ENCODE measurements at places on chromosomes 6 and 20.

GRCh38 chr20:61126369-61127195 is 125.5 kb upstream of the CDH4 start:
- DNase-seq: no peak

- DNase-seq: no peak
Measured at GRCh38 chr6:81933608-81934051, 181.1 kb upstream of the TENT5A start.

- DNase-seq: no peak
Measured at GRCh38 chr6:166598441-166599138, 12.1 kb upstream of the RAMACL start.

DNA sequence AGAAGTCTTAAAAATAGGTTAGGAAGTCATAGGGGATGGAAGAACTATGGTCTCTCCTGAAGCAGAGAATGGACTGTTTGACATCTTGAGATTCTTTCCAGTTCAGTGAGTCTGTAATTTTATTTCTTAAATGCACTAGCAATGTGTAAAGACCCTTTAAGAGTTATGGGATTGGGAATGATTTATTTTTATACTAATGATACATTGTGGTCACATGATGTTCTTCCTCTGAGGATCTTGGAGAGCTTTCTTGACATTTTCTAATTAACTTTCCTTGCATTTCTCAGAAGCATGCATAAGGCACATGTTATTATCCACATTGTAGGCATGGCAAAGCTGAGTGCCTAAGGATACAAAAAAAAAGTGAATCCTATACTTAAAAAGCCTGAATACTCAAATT is 507.6 kb upstream of the NRSN1 start:
- no peak for DNase-seq

- DNase-seq: no peak
Measured at GRCh38 chr6:84329516-84329915, 102.1 kb upstream of the CEP162 start.

- DNase-seq: no peak
Measured at GRCh38 chr20:61373055-61373399, 121.0 kb downstream of the CDH4 start.

GRCh38 chr6:29071831-29072723 is 15.0 kb downstream of the OR2B3 start:
- DNase-seq: no peak

DNA sequence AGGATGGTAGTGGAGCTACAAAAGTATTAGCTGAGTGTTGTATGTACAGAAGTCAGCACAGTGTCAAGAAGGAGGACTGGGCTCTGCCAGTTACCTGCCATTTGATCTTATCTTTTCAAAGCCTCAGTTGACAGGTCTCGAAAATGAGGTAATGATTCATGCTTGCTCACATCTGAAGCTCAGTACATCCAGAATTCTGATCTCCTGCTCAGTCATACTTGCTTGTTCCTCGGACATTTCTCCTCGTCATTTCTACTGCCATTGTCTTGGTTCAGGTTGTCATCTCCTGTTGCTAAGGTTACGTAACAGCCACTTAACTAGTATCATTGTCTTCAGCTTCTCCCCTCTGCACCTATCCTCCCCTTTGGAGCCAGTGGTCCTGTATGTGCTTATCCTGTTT is 89.5 kb downstream of the SLX4IP start:
- DNase-seq: no peak

DNA sequence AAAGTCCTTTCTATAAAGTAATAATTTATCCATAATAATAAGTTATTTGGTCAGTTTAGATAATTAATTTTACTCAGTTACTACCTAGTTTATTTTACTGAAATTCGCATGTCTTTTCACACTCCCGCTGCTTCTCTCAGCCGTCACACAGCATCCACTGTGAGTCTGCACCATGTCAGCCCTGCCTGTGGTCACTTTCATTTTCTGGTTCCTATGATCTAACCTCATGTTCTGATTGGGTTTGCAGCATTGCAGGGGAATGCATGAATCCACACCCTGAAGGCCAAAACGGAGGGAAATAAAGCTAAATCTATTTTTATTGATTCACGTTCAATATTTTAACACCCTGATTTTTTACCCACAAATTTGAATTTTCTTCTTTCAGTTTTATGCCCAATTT is 47.4 kb downstream of the PDE10A start:
- DNase-seq: no peak

DNA sequence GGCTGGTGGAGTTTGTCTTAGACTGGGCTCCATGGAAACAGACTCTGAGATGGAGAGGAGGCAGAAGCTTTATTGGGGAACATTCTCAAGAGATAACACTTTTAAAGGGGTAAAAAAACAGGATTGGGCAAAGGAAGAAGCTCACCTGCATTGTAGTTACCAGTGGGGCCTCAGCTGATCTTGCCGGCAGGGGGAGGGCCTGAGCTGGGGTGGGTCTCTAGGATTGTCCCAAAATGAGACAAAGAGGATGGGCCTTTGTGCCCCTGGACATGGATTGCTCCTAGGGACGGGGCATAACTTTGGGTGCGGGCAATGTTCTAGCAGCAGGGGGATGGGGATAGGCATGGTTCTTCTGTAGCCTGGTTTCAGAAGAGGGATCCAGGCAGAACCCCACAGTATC is 12.5 kb downstream of the SGK2 start:
- DNase-seq: no peak

GRCh38 chr6:166872531-166873009 is 83.8 kb downstream of the RNASET2 start:
- DNase-seq: no peak

DNA sequence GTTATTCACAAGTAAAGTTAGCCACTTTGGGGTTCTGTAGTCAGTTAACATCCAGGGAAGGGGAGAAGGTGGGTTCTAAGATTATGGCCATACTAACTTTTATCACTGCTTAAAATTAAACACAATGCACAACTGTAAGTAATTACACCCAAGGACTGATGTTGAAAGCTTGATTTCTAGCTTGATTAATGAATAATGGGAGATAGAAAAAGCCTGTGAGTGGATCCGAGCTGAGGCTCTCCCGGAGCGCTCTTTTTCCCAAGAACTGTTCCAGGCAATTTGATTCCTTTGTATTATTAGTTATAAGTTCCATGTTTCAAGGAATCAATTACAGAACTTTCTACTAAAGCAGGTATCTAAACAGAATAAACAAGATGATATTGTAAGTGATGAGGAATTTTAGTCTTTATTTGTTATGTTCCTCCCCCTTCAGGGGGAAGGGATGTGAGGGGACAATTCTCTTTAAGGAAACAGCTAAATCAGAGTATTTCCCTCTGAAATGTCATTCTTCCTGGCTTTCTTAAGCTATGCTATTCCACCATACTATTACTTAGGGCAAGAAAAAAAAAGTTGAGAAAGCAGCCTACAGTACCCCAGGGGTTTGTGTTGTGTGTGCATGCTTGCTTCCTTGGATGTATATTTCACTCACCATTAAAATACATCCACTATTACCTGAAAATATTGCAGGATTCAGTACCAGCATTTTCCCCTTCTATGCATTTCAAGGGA is 3.8 kb downstream of the TSHZ2 start:
- DNase-seq: no peak

DNA sequence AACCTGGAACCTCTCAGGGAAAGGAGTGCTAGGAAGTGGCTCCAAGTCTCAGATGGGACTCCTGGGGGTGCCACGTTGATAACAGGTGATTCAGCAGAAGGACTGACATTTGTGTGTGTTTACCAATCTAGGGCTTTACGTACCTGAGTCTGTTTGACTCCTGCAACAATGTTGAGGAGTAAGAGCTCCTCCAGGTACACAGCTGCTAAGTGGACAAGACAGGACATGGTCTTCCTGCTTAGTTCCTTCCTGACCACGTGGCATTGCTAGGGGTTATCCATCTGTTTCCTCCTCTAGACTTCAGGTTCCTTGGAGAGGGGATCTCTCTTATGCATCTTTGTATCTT is 164.5 kb upstream of the SLC24A3 start:
- DNase-seq: no peak

DNA sequence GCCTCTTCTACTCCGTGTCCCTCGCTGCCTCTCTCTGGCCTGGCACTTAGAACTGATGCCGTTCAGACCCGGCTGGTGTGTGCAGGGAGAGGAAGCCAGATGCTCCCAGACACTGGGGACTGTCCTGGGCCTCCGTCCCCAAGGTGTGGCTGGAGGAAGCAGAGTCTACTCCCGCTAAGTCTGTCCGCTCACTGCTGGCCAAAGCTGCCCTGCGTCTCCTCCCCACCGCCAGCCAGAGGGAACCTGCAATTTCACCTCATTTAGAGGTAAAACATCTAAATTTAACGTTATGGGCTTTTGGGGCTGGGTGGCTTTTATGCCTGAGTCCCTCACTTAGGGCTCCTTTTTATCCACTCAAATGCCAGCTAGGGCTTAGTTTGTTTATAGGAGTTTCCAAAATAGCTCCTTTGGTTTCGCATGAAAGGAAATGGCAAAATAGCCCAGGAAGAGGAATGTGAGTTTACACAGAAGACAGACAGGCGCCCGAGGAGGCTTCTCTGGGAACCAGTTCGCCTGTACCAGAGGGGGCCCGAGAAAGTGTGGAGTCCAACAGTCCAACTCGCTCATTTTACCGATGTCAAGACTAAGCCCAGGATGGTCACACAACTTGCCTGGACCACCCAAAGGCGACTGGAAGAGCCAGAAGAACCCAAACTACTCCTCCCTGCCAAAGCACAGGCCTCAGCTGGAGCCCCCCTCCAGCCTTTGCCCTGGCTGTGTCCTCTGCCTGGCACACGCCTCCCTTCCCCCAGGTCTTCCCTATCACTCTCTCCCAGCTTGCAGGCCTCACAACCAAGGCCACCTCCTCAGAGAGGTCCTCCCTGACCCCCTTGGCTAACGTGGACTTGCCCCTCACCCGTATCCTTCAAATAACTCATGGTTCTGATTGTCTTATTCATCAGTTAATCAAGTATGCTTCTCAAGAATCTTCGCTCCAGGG is 54.5 kb downstream of the RIPOR3 start:
- no peak for DNase-seq
